ENCODE measurements at places on chromosomes 7 and 10.
A peak's percentile ranks its signal among the peaks of the same experiment; 100 is the strongest.

DNA sequence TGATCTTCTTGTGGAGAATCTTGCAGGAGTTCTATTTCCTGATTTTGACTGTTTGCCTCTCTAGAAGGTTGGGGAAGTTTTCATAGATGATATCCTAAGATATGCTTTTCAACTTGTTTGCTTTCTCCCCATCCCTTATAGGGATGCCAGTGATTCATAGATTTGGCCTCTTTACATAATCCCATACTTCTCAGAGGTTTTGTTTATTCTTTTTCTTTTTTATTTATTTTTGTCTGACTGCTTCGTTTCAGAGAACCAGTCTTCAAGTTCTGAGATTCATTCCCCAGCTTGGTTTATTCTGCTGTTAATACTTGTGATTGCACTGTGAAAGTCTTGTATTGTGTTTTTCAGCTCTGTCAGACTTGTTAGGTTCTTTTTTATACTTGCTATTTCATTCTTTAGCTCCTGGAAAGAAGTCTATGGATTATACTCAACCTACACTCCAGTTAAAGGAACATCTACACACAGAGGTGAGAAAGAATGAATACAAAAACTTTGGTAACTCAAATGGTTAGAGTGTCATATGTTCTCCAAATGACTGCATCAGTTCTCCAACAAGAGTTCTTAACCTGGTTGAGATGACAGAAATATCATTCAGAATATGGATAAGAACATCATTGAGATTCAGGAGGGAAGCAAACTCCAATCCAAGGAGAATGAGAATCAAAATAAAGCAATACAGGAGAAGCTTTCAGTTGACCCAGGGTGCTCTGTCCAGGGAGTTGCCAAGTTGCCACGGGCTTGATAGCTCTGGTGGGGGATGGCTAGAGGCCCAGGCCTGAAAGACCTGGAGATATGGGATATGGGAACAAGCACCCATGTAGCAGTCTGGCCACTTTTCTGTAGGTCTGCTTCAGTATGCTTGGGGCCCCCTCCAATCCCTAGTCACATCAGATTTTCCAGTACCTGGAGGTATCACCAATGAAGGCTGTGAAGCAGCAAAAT, 150.3 kb downstream of the AHR start:
- no peak for DNase-seq

- no peak for DNase-seq
Measured at GRCh38 chr7:30247541-30248401, 36.6 kb upstream of the ZNRF2 start.

DNA sequence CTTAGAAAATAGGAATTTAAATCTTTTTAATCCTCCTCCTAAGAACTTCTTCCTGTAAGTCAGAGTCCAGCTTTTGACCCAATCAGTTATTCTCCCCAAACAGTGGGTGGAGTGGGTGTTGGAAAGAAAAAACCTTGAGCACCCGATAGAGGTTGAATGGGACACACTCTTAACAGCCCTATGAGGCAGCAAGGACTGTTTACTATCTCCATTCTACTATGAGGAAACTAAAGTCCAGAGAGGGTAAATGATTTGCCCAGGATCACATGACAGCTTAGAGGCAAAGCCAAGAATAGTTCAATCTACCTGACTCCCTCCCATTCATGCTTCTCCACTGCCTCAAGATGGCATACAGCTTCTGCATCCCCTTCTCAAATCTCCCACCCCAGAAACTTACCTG, 57.6 kb upstream of the SLC35B4 start:
- DNase-seq = no peak

- no peak for DNase-seq
Measured at GRCh38 chr10:74750848-74751274, 75.5 kb upstream of the KAT6B start.

DNA sequence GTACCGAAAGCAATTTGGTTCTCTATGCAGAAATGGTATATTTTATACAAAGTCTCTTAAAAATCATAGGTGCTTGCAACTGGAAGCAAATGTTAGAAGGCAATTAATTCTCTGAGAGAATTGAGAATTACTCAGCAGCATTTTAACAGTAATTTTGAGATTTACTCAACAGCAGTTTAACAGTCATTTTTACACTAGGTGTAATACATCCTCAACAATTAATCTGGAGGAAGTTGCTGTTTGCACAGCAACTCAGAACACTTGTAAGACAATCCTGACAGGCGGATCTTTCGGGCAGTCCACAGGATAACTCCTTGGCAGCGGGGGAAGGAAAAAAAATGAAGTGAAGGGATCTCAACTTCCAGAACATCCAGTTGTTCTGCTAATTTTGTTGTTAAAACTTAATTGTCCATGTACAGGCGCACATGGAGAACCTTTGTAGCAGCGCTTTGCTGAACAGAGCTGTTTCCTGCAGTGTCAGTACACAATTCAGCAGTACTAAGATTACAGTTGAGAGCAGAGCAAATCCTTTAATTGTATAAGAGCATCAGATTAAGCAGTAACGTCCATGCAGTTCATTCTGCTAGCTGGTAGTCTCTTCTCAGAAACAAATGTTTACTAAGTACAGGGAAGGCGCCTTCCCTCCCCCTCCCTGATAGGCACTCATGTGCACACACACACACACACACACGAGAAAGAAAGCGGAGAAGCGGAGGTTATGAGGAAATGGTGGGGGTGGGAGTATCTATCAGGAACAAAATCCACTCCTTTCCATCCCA, 43.8 kb downstream of the ENO4 start:
- no peak for DNase-seq

- no peak for DNase-seq
Measured at GRCh38 chr10:134247-135131, 766 bp upstream of the ZMYND11 start.

- no peak for DNase-seq
Measured at GRCh38 chr7:127858091-127858914, 172.9 kb downstream of the LRRC4 start.

- peak; percentile 26 for DNase-seq
Measured at GRCh38 chr10:86376852-86377796, 10.5 kb upstream of the GRID1 start.

- no peak for DNase-seq
Measured at GRCh38 chr10:48692748-48693147, 8.1 kb downstream of the WDFY4 start.

- no peak for DNase-seq
Measured at GRCh38 chr7:111869280-111869679, 307.0 kb upstream of the IMMP2L start.

GRCh38 chr7:31335161-31335856, 5.2 kb downstream of the NEUROD6 start:
- no peak for DNase-seq

- DNase-seq = no peak
Measured at GRCh38 chr7:27091105-27091504, 4.7 kb downstream of the HOXA1 start.

GRCh38 chr10:58980826-58981415, 195.5 kb upstream of the PHYHIPL start:
- DNase-seq = no peak

DNA sequence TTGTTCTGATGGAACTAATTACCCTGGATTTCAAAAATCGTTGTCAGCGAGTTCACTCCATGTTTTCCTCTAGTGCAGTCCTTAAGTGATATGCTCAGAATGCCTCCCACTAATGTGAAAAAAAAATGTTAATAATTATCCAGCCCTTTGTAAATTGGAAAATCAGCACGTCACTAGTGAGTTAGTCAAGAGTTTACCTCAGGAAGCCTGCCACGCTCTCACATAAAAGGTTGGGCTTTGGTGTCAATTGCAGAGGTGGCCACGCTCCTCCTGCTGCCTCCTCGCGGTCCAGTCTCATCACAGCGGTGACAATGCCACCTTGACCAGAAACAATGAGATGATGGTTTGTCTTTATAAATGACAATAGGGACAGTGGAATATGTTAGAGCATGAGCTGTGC, 22.5 kb downstream of the UPP1 start:
- DNase-seq = no peak

GRCh38 chr7:83355143-83355542, 192.5 kb upstream of the PCLO start:
- DNase-seq = no peak

- DNase-seq = no peak
Measured at GRCh38 chr10:69394020-69394419, 22.7 kb downstream of the TACR2 start.

- DNase-seq = no peak
Measured at GRCh38 chr10:109187677-109188076, 735.6 kb downstream of the XPNPEP1 start.

DNA sequence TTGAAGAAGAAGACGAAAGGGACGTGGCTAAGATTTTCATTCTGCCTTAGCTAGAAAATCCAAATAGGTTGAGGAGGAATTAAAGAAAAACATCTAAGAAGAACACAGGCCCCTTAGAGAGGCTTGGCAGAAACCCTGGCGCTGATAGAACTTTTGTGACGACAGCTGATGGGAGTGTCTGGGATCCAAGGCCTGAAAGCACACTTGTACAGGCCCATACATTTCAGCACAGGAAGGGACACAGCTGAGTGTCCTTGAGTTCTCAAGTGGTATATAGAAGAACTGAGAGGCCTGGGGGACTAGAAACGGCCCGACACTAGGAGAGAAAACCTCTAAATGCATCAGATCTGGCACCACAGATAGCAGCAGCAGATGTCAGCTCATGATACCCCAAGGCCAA, 39.5 kb downstream of the PRPS1L1 start:
- DNase-seq = no peak

- DNase-seq = no peak
Measured at GRCh38 chr10:77716458-77717317, 79.1 kb upstream of the KCNMA1 start.

DNA sequence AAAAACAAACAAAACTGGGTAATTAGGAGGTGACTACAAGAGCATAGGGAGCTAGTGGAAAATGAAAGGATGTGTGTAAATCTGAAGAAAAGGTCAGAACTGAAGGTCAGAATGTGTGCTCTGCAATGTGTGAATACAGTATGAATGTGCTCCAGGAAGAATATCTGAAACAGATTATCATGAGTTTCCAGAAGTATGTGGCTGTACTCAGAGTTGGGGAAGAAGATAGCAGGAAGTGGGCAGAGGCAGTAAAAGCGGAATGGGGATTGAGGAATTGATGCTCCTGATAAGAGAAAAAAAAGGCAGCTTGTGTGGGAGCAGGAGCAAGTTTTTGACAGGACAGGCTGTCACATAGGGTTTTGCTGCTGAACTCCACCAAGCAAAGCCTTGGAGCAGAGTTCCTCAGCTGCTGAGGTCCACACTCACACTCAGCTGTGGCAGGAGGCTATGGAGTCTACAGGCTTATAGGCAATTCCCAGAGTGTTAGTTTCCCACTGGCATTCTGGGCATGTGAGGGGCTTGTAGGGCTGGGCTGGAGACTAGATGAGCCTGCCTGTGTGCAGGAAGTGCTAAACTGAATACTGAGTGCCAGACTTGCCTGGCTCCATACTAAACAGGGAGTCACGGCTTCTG, 22.9 kb downstream of the H2AZ2 start:
- DNase-seq = no peak

GRCh38 chr10:111360260-111360925, 283.6 kb downstream of the ADRA2A start:
- no peak for DNase-seq

- no peak for DNase-seq
Measured at GRCh38 chr10:70785190-70785589, at the start of gene TBATA. TBATA (minus strand) TSS chr10:70785377; CDS start chr10:70783379, 1,998 bp downstream.

DNA sequence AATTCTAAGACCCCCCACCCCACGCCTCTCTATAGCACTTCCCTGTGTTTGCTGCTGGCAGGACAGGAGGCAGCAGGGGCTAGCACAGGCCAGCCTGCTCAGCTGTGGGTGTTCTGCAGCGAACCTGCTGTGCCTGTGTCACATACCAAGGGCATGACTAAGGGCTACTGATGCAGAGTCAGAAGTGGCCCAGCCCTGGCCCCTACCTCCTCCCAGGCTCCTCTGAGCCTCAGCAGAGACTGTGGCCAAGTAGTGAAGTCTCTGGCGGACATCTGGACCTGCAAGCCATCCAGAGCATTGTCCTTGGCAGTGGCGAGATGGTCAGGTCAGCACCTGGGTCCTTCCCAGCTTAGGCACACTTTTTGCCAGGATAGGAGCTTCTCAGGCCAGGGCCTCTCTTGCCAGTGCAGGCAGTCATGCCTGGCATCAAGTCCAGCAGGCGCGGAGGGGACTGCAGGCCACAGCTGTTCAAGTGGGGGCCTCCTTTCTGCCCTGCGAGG, 116.3 kb upstream of the RET start:
- DNase-seq = no peak
